Body of pancreas (tissue), 4 donors: ENCODE measurements at places on chromosomes 5 and 9. TPM values are rescaled to one million over a fixed set of nuclear protein-coding genes. Genes with fewer than 3 reads are reported as not detected.

Gene IFNB1
- total RNA-seq, result not detected

Gene WWC1
- 49.4 TPM for total RNA-seq

DNA sequence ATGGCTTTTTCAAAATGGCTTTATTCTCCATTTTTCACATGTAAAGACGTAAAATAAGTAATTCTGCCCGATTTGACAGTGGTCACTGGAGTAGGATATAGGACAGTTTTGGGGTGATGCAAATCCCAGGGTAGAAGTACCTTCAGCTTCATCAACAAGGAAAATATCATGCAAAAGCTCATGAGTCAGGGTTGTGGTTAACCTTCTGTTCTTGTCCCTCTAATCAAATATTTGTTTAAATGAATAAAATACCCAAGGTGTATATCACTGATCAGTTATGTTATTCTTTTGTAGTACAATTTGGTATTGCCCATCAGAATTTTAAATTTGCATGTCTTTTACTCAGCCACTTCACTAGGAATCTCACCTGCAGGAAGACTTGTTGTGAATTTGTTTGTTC, 40.0 kb downstream of the FBXL7 start:
- DNase-seq, result no peak

Gene ELAVL2
- total RNA-seq, result not detected

Gene C5orf52
- not detected for total RNA-seq

DNA sequence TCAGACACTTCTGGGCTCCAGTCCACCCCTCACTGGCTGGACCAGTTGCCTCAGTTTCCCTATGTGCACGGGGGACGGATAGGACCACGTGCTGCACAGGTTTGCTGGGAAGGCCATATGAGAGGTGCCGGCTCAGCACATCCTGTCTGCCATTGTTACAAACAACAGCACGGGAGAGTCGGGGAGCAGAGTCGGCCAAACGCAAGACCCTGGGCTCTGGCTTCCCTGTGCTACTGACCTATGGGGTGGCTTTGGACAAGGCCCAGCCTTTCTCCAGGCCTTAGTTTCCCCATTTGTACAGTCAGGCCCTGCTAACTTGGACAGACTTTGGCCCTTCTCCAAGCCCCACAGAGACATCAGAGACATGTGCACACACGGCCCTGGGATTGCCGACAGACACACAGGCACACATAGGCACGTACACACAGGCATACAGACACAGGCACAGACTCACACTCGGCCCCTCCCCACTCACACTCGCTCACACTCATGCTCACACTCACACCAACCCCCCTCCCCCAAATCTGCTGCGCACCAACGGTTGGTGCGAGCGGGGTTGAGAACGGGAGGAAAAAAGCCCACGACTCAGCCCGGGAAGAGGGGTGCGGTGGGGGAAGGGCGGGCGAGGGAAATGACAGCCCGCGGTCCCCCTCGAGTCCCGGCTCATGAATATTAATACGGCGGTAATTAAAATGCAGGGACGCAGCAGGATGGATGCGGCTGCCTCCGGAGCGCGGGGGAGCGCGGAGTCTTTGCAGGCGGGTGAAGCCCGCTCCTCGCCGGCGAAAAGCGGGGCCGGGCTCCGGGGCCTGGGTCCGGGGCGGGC, 133.0 kb downstream of the C9orf50 start:
- peak; percentile 58 for DNase-seq

GRCh38 chr5:115428248-115428647, 116.3 kb downstream of the FEM1C start:
- DNase-seq, result no peak

DNA sequence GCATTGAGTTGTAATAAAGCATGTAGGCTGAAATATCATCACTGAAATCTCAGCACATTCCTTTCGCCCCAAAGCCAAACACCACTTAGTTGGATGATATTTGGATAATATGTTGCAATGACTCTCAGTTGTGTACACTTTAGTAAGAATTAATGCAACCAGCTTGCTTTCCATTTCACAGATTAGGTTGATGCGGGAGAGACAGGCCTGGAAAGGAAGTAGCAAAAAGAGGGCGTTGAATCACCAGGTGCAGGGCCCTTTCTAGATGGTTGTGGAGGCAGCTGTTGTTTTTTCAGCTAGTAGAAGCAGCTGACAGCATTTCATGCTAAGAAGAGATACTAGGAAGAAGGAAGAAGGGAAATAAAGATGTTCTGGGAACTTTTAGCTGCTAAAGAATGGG, 30.9 kb downstream of the DMRT3 start:
- DNase-seq, result no peak

GRCh38 chr9:91419222-91420191, 4.1 kb downstream of the NFIL3 start:
- peak; percentile 71 for DNase-seq

DNA sequence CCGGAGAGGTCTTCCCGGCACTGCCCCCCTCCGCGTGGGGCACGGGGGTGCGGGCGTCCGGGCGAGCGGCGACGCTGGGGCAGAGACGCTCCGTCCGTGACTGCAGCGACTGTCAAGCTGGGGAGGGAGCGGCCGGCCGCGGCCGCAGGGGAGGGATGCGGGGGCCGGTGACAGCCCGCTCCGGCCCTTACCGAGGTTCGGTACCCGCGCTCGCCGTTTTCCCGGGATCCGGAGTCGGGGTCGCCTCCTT, 400 bp downstream of the KDM4C start:
- DNase-seq, result no peak

- no peak for DNase-seq
Measured at GRCh38 chr9:69476797-69477196, 151.8 kb downstream of the ENTREP1 start.

- no peak for DNase-seq
Measured at GRCh38 chr5:172575816-172576545, 65.1 kb upstream of the NEURL1B start.
